ENCODE measurements at places on chromosomes 1 and 21. TPM values are rescaled to one million over a fixed set of nuclear protein-coding genes. Genes with fewer than 3 reads are reported as not detected.
A peak's percentile ranks its signal among the peaks of the same experiment; 100 is the strongest.

The C8B gene
- not detected for total RNA-seq

DNA sequence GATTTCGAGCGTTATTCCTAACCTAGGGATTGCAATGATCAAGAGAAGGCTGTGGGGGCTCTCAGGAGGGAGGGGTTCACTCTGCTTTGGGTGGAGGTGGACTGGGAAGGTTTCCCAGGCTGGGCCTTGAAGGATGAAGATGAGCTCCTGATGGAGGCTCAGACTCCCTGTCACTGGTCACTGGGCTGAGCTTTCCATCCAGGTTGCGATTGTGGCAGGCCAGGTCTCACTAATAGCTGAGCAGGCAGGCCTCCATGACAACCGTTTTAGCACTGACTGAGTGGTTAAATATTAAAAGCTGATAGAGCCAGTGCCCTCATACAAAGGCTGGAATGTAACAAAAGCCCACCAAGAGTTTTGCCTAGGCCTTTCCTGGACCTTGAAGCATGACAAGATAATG lies 36.2 kb upstream of the EFCAB14 start:
- H3K4me1 ChIP-seq, result no peaks in the 10 kb centered on the region
- DNase-seq, result no peak
- H3K27ac ChIP-seq, result no peak overlapping the region
- H3K27me3 ChIP-seq, result no peaks in the 10 kb centered on the region
- H3K36me3 ChIP-seq, result no peaks in the 10 kb centered on the region

GRCh38 chr1:170664828-170665612 lies 1.1 kb downstream of the PRRX1 start:
- H3K4me1 ChIP-seq, result no peaks in the 10 kb centered on the region
- H3K4me3 ChIP-seq, result peak overlapping the region; percentile 91
- peak; percentile 88 for DNase-seq
- H3K27me3 ChIP-seq, result no peaks in the 10 kb centered on the region

DNA sequence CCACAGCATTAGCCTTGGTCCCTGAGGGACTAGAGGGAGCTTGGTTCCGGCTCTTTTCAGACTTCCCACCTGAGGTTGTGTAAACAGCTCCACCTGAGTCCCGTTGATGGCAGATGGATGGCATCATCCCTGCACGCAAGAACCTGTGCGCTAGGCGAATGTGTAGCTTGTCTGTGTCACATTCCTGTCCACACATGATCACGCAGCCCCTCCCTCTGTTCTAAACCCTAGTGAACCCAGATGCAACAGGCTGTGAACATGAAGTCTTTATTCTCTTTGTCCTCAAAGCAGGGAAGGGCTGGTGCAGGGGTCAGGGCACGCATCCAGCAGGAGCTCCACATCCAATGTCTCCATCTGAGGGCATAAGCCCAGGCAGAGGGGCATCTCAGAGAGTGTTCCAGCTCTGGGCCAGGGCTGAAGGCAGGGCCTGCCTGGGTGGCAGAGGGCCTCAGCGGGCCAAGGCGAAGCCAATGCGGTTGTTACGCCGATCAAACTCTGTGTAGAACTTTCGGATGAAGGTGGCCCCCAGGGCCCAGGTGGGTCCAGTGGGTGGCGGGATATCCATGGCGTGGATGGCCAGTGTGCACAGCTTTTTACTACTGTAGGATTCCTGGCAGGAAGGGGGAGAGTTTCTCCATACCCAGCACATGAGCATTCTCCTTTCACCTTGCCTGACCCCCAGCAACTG lies 2.9 kb upstream of the ETNK2 start:
- no peaks in the 10 kb centered on the region for H3K4me1 ChIP-seq
- no peaks in the 10 kb centered on the region for H3K27me3 ChIP-seq
- DNase-seq, result no peak
- no peak overlapping the region for H3K27ac ChIP-seq
- H3K36me3 ChIP-seq, result no peaks in the 10 kb centered on the region

- H3K4me1 ChIP-seq, result no peaks in the 10 kb centered on the region
- H3K36me3 ChIP-seq, result no peaks in the 10 kb centered on the region
- no peak overlapping the region for H3K4me3 ChIP-seq
- no peak for DNase-seq
- no peak overlapping the region for H3K27ac ChIP-seq
Measured at GRCh38 chr1:167169642-167170041, 51.0 kb upstream of the POU2F1 start.

GRCh38 chr1:21383785-21384401 lies 56.0 kb upstream of the NBPF3 start:
- no peak overlapping the region for H3K27ac ChIP-seq
- DNase-seq, result no peak
- H3K4me3 ChIP-seq, result no peak overlapping the region
- no peaks in the 10 kb centered on the region for H3K4me1 ChIP-seq

- H3K36me3 ChIP-seq, result no peaks in the 10 kb centered on the region
- H3K27me3 ChIP-seq, result no peaks in the 10 kb centered on the region
- peak; percentile 86 for DNase-seq
- H3K27ac ChIP-seq, result no peak overlapping the region
Measured at GRCh38 chr1:53182111-53182593, 14.5 kb upstream of the CPT2 start.

GRCh38 chr21:45444385-45444784 lies 39.4 kb downstream of the COL18A1 start:
- H3K36me3 ChIP-seq, result no peaks in the 10 kb centered on the region
- H3K4me1 ChIP-seq, result no peaks in the 10 kb centered on the region
- H3K4me3 ChIP-seq, result no peak overlapping the region
- no peaks in the 10 kb centered on the region for H3K27me3 ChIP-seq

The TMEM269 gene
- 0.13 TPM for total RNA-seq

DNA sequence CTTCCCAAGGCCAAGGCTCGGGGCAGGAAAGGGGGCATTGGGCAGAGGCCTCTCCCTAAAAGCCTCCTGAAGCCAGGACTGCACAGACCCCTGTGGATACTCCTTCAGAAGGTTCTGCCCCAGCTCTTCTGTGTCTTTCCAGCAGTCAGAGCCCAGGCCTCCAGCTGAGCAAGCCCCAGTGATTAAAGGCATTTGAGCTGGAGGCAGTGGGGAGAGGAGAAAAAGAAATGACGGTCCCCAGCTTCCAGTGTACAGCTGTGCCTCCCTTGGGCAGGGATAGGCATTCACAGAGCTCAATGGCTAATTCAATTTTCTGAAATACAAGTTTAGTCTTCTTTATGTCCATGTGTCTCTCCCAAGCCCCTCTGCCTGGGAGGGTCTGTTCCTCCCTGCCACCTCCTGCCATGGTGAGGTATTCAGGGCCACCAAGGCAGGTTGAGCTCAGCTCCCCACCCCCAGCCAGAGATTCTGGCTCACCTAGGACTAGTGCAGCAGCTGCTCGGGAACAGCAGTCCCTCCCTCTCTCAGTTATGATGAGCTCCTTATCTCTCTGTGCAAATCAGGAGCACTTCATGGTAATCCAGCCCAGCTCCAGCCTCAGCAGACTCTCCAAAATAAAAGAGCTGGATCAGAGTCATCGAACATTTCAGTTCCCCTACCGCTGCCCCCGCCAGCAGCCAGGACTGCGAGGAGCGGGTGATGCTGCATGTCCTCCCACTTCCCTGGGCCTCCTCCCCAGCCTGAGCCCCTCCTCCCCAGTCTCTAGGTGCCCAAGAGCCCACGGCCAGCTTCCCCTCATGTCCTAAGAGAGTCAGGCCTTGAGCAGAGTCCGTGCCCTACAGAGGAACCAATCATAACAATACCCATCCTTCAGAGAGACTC lies 208.4 kb upstream of the ZC3H12A start:
- no peaks in the 10 kb centered on the region for H3K36me3 ChIP-seq
- no peaks in the 10 kb centered on the region for H3K4me1 ChIP-seq
- no peak overlapping the region for H3K27ac ChIP-seq
- DNase-seq, result no peak

- no peaks in the 10 kb centered on the region for H3K27me3 ChIP-seq
- no peaks in the 10 kb centered on the region for H3K36me3 ChIP-seq
- H3K4me1 ChIP-seq, result no peaks in the 10 kb centered on the region
- no peak overlapping the region for H3K27ac ChIP-seq
- no peak overlapping the region for H3K4me3 ChIP-seq
Measured at GRCh38 chr1:221045842-221046831, 166.9 kb downstream of the HLX start.

DNA sequence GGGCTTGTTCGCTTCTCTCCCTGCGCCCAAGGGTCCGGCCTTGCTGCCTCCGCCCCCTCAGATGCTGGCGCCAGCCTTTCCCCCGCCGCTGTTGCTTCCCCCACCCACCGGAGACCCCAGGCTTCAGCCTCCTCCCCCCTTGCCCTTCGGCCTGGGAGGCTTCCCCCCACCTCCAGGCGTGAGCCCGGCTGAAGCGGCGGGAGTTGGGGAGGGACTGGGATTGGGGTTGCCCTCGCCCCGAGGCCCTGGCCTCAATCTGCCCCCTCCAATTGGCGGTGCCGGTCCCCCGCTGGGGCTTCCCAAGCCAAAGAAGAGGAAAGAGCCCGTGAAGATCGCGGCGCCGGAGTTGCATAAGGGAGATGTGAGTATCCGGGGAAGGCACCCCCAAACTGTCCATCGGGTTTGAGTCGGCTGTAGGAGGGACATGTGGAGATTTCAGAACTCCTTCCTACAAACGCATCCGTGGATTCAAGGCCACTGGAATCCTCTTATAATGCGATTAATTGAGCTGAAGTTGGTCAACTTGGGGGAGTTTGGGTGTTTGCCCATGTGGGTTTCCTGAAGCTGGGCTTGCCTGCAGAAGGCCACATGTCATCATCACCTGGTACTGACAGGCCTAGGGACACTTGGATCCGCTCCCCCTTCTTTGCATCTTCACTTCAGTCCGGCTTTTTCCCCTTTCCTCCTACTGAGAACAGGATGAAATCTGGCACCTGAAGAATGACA lies 707 bp downstream of the PRCC start:
- peak; percentile 86 for DNase-seq
- peak overlapping the region; percentile 91 for H3K4me3 ChIP-seq
- H3K36me3 ChIP-seq, result no peaks in the 10 kb centered on the region

The SERPINC1 gene
- total RNA-seq, result not detected

GRCh38 chr1:115252585-115252984 lies 85.5 kb downstream of the NGF start:
- H3K36me3 ChIP-seq, result no peaks in the 10 kb centered on the region
- H3K27me3 ChIP-seq, result no peaks in the 10 kb centered on the region
- no peak for DNase-seq
- peaks cover 2% of the 10 kb centered on the region for H3K4me1 ChIP-seq

DNA sequence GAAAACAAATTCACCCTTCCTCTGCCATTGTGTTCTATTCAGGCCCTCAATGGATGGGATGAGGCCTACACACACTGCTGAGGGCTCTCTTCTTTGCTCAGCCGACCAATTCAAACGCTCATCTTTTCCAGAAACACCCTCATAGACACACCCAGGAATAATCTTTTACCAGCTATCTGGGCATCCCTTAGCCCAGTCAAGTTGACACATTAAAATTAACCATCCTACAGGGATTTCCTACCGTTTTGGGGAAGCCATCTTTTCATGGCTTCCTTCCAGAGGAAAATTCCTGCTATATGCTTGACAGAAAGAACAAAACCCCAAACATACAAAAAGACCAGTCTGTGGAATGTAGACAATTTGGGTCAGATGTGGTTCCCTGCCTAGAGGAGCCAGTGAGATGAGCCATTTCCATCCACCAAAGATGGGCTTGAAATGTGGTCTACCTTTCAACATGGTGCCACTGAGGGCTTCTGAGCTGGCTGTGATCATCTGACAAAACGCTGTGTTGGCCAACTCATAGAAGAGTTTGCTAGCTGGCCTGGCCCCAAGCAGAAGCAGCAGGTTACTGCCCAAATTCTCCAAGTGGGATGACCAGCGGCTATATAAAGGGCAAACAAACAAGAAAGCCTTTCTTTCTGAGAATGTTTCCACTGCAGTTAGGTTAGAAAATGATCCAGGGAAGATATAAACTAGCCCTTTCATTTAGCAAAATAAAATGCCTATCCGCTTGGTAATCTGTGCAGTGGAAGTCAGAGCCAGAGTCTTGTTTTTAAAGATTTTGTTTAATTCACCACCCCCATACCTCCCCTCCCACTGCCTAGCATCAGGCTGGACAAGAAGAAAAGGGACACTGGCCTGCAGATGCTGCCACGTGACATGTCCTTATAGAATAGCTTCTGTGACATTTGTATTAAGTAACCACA lies 69.1 kb upstream of the MRPS6 start:
- no peak overlapping the region for H3K4me3 ChIP-seq
- no peaks in the 10 kb centered on the region for H3K4me1 ChIP-seq
- no peaks in the 10 kb centered on the region for H3K36me3 ChIP-seq
- H3K27me3 ChIP-seq, result no peaks in the 10 kb centered on the region
- H3K27ac ChIP-seq, result peak overlapping the region; percentile 74
- no peak for DNase-seq

GRCh38 chr1:181714428-181714827 lies 231.1 kb downstream of the CACNA1E start:
- H3K4me1 ChIP-seq, result no peaks in the 10 kb centered on the region
- no peak for DNase-seq
- H3K27me3 ChIP-seq, result no peaks in the 10 kb centered on the region
- no peak overlapping the region for H3K4me3 ChIP-seq
- no peaks in the 10 kb centered on the region for H3K36me3 ChIP-seq

DNA sequence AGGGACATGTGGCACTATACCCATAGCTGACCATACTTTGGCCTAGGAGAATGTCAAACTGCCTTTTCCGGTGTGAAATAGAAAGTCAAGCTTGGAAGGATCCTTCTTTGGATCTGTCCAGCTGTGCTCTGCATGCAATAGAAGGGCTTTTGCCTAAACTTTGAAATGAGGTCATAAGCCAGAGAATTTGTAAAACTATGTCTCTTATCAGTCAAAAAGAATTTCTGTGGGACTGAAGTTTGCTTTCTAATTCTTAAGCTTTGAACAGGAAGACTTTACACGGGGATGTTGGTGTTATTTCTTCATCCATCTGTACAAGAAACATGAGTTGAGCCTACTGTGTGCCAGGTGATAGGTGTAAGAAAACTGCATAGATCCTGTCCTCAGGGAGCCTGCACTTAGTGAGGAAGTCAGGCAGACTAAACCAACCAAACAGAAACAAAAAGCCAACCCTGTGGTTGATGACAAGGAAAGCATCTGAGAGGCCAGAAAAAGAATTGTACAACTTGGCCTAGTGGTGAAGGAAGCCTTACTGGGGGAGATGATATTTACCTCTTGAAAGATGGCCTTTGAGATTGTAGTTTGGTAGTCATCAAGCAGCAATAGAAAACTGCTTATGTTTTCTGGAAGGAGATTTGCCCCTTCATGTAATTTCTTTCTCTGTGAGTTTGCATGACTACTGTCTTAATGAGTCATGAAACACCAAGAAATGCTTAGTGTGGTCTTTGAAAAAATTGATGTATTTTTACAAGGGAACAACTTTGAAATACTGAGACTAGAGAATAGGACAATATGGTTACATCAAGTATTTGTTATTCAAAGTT lies 24.8 kb downstream of the TGFB2 start:
- H3K27ac ChIP-seq, result peak overlapping the region; percentile 89
- no peaks in the 10 kb centered on the region for H3K27me3 ChIP-seq
- no peaks in the 10 kb centered on the region for H3K36me3 ChIP-seq
- no peak for DNase-seq
- H3K4me1 ChIP-seq, result peaks cover 9% of the 10 kb centered on the region

The AGT gene
- 49.1 TPM for total RNA-seq

- H3K4me3 ChIP-seq, result no peak overlapping the region
- H3K27me3 ChIP-seq, result no peaks in the 10 kb centered on the region
- H3K27ac ChIP-seq, result no peak overlapping the region
- no peak for DNase-seq
- no peaks in the 10 kb centered on the region for H3K4me1 ChIP-seq
Measured at GRCh38 chr1:230570724-230571360, 71.4 kb upstream of the COG2 start.

The IGSF3 gene
- total RNA-seq, result 5.9 TPM

The VHLL gene
- total RNA-seq, result not detected

GRCh38 chr1:113928187-113928930 lies 765 bp upstream of the HIPK1 start:
- H3K4me1 ChIP-seq, result no peaks in the 10 kb centered on the region
- DNase-seq, result no peak
- no peaks in the 10 kb centered on the region for H3K27me3 ChIP-seq
- no peaks in the 10 kb centered on the region for H3K36me3 ChIP-seq
- peak overlapping the region; percentile 94 for H3K27ac ChIP-seq
